Posterior vena cava (tissue), 2 donors: ENCODE measurements at places on chromosomes 5 and 9.
A peak's percentile ranks its signal among the peaks of the same experiment; 100 is the strongest.

DNA sequence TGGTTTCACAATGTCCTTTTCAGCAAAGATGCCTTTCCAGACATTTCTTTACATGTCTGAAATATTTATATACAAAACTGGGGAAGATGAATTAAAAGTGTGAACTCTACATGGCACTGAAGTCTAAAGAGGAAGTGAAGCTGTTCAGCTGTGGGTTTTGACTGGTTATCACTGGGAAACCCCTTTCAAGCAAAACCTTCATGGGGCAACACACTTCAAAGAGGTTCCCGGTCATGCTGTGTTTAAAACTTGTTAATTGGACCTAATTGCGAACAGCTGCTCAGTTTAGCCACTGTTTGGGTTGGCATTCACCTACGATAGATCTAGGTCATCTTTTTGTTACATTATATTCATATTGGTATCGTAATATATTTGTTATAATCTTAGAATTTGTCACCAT lies 20.0 kb upstream of the GDNF start:
- DNase-seq, result no peak

- no peak for DNase-seq
Measured at GRCh38 chr9:22654833-22655232, 208.2 kb downstream of the DMRTA1 start.

DNA sequence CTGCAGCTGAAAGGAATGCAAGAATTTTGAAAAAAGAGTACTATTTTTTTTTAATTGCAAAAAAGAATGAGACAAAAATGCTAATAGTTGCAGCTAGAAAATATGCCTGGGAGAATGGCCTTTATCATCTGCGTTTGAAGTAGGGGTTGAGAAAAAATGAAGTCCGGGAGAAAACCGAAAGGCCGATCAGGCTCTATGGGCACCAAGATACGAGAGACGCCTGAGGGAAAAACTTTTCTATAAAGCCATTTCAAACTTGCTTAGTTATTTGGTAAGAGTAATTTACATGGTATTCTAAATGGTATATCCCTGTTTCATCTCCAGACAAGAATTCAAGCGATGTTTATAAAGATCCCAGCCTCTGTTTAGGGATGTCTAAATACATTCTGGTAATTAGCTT lies 99.3 kb upstream of the EFNA5 start:
- no peak for DNase-seq

- DNase-seq, result no peak
Measured at GRCh38 chr5:113546703-113547183, 33.2 kb downstream of the YTHDC2 start.

- DNase-seq, result no peak
Measured at GRCh38 chr5:158758675-158759074, 341.0 kb downstream of the EBF1 start.

DNA sequence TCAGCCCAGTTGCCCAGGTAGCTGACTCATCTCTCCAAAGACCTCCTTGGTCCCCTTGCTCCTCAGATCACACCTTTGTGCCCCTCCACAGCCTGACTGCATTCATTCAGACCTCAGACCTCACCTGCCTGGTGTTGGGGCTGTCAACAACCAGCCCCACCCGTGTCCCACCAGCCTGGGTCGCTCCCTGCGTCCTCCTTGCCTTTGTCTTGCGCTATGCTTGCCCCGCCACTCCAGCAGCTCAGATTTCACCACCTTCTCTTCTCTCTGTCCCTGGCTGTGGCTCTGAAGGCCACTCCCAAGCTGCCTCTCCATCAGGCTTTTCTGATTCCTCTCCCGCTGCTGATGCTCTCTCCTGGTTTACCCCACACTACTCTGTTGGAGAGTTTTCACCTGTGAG lies 103.5 kb downstream of the MVB12B start:
- no peak for DNase-seq

DNA sequence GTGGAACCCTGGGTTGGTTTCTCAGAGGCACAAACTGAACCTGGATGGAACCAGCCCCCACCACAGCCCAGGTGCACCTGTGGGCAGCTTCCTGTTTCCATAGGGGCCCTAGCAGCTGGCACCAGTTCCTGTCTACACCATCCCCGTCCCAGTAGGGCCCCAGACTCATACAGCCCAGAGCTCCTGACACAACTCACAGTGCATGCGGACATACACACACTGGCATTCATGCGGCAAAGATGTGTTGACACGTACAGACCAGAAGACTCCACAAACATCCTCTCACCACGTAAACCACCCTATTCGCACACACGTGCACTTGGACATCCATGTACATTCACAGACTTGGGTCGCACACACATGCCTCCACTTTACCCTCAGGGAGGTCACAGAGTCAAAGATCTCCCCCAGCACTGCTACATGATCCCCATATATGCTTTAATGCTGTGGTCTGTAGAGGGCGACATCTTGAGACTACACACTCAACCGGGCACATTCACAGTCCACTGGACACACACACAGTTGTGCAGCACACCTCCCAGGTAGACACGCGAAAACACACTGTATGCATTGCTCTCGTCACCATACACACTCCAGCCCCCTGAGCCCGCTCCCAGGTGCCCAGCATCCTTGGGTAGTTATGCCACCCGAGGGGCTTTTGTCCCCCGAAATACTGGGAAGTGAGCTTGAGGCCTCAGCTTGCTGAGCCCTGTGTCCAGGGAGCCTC lies 22.4 kb downstream of the CXXC5 start:
- no peak for DNase-seq

GRCh38 chr9:135887021-135887507 lies 20.3 kb downstream of the CAMSAP1 start:
- no peak for DNase-seq

DNA sequence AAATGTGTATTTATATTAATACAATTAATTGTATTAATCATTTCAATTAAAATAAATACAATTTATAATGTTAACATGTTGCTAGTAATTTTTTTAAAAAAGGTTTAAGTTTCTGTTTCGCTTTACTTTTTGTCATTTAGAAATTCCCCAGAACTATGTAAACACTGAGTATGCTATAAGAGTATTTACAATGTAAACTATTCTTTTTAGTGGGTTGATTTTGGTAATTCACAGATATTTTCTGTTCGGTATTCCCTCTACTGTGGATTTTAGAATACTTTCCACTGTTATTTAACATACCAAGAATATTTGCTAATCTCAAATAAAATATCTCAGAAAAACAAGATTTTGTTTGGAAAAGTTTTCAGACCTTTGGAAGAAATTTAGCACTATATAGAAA lies 1564.4 kb downstream of the EFNA5 start:
- DNase-seq, result no peak

DNA sequence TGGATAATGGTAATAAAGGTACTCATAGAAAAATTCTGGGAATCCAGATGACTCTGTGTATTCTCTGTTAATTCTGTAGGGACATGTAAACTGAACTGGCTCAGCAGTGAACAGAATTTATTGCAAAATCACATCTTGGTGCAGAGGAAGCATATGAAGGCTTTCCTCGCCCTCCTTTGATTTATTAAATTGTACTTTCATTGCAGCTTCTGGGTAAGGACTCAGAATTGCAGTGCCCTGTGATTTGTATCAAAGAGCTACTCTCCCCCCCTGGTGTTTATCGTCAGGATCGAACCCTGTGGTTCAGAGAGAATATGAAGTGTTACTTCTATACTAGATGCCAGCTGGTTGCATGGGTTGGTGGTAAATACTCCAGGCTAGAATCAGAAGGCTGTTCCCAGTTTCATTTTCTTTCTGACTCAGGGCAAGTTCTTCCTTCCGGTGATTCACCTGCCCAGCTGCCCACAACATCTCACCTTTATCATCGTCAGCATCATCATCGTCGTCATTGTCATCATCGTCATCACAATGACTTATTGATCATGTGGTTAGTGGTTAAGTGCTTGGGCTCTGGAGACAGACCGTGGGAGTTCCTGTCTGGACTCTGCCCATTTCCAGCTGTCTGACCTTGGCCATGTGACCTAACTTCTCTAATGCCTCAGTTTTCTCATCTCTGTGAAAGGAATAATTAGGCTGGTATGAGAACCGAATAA lies 238.8 kb downstream of the ARHGAP26 start:
- no peak for DNase-seq

GRCh38 chr9:133619791-133620190 lies 10.6 kb upstream of the FAM163B start:
- DNase-seq, result no peak

DNA sequence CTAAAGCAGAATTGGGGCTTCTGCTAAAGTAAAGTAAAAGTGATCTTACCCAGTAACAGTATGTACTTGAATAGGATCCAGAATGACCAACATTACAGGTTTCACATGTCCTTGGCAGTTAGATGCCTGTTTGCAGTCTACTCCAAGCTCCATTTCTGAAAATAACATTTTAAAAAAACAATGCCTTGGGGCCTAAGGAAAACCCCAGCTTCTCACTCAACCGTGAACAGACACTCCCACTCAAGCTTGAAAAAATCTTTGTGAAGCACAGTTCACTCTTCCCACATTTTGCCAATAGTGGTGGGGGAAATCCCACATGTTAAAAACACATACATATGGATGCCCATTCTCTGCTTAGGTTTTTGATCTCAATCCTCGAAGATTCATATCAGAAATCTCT lies 304.1 kb downstream of the ARRDC3 start:
- DNase-seq, result no peak

GRCh38 chr5:165881259-165881658 lies 2375.8 kb downstream of the MAT2B start:
- no peak for DNase-seq

DNA sequence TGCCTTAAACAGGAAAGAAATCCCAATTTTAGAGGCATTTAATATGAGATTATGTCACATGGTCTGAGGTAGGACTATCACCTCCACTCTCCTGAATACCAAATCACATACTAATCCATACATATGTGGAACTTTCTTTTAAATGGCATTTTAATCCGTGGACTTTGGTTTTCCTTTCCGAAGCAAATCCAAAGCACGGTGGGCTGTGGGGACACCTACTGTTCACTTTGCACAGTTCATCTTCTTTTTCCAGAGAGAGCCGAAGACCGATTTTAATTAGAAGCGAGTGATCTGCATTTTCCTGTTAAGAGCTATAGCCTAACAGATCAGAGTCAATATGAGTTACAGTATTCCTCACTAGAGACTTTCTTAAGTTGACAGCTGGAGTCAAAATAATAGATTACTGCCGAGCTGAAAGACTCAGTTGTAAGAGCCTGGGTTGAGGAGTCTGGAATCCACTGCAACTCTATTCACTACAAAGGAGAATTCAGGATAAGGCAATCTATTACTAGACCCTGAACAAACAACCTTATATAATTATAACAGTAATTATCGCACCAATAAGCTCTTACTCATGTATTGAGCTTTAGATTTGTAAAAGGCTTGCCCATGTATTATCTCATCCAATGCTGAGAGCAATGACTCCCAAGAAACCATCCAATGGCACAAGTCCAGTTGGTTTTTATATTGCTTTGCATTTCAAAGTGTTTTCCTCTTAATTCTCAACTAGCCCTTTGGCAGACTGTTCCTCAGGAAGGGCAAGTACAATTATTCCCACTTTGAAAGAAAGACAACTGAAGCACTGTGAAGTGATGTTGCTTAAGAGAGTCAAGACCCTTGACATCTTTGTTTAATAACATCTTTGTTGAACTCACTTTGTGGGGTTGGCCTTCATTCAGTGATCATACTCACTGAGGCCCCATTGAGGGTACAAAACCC lies 144.7 kb downstream of the TRPM6 start:
- no peak for DNase-seq

- DNase-seq, result peak; percentile 70
Measured at GRCh38 chr9:21070171-21070571, 7.6 kb downstream of the IFNB1 start.

DNA sequence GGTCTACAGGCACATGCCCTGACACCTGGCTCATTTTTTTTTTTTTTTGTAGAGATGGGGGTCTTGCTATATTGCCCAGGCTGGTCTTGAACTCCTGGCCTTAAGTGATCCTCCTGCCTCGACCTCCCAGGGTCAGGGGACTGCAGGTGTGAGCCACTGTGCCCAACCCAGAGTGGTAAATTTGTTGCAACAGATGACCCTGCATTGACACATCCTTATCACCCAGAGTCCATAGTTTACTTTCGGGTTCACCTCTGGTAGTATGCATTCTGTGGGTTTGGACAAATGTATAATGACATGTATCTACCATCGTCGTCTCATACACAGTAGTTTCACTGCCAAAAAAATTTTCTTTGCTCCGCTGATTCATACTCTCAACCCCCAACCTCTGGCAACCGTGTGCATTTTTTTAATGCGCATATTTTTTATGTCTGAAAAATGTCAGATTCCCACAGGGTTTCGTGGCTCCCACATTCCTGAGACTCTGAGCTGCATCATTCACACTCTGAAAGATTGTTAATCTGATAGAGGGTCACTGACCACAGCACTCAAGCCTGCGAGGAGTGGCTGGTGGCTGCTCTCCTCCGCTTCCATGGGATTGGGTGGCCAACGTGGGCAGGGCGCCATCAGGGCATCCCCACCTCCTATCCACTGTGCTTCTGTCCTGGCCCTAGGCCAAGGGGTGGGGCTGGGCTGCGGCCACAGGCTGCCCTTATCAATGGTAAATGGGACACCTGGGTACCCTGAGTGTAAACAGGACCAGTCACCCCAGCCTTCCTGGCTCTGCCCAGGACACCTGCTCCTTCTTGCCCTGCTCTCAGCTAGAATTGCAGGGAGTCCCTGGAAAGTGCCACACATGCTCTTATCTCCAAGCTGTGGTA lies 9.6 kb downstream of the NDST1 start:
- DNase-seq, result peak; percentile 88

GRCh38 chr5:2423634-2424033 lies 327.8 kb downstream of the IRX2 start:
- DNase-seq, result no peak

DNA sequence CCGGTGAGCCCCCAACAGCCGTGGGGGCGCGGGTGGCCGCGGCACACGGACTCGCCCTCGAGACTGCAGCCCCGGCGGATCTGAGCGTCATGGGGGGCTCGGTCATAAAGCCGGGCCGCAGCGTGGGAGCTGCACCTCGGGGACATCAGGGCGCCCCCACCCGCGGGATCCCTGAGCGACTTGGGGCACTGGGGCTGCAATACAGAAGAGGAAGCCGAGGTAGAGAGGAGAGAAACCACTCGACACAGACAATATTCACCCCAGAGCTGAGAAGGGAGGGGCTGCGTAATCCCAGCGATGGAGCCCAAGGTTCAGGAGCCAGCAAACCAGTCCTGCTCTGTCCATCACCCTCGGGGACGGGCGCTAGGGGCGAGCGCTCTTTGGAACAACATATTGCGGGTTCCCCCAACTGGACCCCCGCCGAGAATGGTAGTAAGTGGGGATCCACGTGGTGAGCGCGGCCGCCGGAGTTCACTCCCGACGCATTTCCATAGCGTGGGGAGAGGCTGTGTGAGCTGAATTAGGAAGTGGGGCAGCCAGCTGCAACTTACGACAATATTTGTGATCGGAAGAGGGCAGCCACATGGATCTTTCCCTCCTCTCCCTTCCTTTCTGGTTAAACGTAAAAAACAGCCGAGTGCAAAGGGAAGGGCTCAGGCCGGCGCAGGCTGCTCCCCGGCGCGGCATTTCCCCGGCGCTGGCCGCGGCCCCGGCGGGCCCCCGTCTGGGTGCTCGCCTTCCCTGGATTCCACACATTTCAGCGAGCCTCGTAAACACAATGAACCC lies 9.9 kb downstream of the PTCH1 start:
- no peak for DNase-seq

GRCh38 chr9:2179567-2179966 lies 164.4 kb downstream of the SMARCA2 start:
- no peak for DNase-seq

GRCh38 chr9:36486933-36487481 lies 85.7 kb upstream of the MELK start:
- DNase-seq, result peak; percentile 87
